Progenitor cell of endocrine pancreas (in vitro differentiated cells): ENCODE measurements at places on chromosomes 6 and 20.

DNA sequence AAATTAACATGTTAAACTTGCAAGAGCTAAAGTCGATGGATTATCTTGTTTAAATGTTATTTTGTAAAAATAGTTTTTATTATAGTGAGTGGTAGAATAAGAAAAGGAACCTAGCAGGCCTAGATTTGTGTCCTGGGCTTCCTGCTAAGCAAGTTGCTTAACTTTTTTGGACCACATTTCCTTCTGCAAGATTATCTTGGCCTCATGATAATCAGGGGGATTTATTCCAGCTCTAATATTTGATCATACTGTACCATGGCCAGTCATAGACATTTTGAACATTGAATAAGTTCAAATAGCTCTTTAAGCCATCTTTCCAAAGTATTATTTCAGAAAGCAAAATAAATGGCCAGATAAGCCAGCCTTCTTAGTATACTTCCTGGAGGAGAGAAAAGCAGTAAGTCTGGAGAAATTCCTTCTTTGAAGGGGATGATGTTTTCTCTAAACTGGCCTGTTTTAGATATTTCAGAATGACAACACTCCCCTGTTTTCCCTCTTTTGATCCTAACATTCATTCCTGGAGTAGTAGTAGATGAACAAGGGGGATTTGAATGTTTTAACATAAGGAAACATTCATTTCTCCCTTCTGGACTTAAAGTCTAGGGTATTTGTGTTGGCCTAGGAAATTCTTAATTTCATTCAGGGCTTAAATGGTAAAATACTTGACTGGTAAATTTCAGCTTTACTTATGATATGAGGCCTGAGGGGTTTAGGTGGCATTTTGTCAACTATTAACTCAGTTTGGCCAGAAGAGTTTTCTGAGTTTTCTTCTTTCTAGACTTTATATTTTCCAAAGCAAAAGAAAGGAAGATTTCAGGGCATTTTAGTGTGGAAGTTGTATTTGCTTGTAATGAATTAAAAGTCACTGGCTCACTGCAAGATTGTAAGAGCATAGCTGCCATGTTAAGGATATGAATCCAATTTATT, 108.8 kb upstream of the SCGN start:
- DNase-seq = no peak

GRCh38 chr20:58010666-58011065, 217.8 kb downstream of the ANKRD60 start:
- DNase-seq = no peak

DNA sequence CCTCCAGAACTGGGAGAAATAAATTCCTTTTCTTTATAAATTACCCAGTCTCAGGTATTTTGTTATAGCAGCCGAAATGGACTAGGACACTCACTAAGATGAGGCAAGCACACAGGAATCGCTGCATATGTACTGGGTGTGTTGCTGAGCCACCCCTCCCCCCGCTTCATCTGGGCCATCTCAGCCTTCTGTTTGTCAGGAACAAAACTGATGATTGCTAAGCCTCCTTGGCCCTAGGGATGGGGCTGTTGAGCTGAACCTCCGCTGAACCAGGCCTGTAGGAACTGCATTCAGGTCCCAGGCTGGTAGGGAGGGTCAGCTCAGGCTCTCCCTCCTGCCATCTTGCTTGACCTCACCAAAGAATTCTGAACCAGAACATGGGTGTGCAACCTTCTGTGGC, 108.6 kb downstream of the MAP3K7 start:
- no peak for DNase-seq

DNA sequence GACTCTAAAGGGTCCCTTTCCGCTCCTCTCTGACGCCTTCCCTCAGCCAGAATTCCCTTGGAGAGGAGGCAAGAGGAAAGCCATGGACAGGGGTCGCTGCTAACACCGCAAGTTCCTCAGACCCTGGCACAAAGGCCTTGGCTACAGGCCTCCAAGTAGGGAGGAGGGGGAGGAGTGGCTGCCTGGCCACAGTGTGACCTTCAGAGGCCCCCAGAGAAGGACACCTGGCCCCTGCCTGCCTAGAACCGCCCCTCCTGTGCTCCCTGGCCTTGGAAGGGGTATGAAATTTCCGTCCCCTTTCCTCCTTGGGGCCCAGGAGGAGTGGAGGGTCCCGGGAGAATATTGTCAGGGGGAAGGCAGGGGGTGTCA, 2.7 kb downstream of the VEGFA start:
- DNase-seq = peak; percentile 32

DNA sequence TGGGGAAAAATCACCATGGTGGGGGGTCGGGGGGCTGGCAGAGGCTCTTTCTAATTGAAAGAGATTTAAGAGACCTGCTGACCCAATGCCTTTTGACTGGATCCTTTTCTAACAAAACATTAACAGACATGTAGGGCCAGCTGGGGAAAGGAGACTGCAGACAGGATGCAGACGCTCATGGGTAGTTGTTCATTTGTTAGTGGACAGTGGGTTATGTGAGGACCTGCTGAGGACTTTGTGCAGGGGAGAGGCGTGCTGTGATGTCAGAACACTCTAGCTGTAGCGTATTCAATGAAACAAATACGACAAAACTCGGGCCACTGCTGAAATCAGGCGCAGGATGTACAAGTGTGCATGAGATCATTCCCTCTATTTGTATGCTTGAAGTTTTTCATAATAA, 1.2 kb downstream of the IP6K3 start:
- no peak for DNase-seq

GRCh38 chr6:46491201-46491627, at the start of gene RCAN2:
TSS of gene RCAN2 (minus strand) at chr6:46491449.
- peak; percentile 59 for DNase-seq

GRCh38 chr6:151379933-151380847, 11.2 kb downstream of the ZBTB2 start:
- no peak for DNase-seq

- no peak for DNase-seq
Observed at GRCh38 chr6:111105578-111105977, 18.3 kb downstream of the SLC16A10 start.

DNA sequence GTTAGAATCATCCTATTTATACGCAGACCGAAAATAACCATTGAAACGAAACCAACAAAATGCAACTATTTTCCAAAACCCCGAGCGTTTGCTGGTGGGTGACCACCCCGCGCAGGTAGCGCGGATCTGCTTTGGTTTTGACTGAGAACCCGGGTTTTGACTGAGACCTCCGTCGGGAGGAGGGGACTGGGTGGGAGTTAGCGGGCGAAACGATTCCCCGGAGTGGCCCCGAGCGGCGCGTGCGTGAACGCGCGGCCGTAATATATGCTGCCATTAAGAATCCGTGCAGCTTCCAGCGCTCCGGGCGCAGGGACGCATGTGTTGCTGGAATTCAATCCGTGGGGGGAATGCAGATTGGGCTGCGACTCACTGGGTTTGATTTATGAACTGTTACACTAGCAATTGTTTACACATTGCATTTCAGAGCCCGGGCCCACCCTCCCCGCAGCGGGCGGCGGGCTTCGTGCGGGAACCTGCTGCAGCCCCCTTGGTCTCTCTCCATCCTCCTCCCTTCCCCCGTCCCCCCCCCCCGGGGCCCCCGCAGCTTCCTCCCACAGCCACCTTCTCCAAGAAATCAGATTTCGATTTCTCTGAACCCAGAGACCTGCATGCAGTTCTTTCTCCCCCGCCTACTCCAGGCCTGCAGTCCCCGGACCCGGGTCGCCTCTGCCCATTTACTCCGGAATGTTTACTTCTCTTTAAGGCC, 9.9 kb downstream of the NRN1 start:
- no peak for DNase-seq

GRCh38 chr20:59749301-59749700, 145.0 kb downstream of the PHACTR3 start:
- no peak for DNase-seq

DNA sequence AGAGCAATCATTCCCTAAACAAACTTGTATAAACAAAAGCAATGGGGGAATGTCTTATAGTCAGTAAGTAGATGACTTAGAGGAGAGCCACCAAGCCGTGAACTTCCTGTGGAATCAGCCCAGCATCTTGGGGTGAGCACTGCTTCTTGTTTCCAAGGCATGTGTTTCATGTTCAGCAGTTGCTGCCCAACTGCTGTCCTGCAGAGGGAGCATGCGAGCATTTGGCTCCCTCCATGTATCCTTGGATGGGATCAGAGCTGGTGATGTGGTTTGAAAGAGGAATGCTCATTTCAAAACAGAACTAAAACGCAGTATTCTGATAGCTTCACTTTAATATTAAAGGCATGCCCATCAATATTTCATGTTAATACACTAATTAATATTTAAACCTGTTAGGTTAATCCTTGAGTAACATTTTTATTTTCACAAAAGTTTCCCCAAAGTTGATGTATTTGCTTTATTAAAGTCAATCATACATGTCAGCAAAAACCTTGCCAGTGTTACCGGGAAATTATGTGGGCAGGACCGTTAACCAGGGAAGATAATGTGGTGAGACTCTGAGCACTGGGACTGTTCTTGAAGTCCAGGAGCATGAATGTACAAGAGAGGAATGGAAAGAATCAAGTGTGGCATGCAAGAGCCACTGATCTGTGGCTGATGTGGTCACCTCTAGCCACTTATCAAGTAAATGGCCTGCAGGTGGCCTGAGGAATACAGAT, 172.1 kb upstream of the GGTLC1 start:
- DNase-seq = peak; percentile 37
